Activated naive CD8-positive, alpha-beta T cell treated with anti-CD3 and anti-CD28 coated beads for 36 hours (primary cell): ENCODE measurements at places on chromosomes 13 and 19. TPM values are rescaled to one million over a fixed set of nuclear protein-coding genes. Genes with fewer than 3 reads are reported as not detected.

DNA sequence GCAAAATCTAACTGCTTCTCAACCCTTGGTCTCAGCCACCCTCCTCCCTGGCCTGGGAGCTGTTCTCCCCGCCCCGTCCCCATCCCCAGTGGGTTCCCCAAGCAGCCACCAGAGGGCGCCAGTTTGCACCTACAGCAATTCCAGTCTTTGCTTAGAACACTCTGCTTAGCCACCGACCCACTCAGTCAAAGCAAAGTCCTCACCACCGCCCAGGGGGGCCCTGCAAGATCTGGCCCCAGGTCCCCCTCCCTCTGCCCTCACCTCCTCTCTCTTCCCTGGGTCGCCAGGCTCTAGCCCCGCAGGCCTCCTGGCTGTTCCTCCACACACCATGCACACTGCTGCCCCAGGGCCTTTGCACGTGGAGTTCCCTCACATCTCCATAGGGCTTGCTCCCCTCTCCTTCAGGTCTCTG is 12.4 kb downstream of the TMEM143 start:
- peak; percentile 76 for DNase-seq

DNA sequence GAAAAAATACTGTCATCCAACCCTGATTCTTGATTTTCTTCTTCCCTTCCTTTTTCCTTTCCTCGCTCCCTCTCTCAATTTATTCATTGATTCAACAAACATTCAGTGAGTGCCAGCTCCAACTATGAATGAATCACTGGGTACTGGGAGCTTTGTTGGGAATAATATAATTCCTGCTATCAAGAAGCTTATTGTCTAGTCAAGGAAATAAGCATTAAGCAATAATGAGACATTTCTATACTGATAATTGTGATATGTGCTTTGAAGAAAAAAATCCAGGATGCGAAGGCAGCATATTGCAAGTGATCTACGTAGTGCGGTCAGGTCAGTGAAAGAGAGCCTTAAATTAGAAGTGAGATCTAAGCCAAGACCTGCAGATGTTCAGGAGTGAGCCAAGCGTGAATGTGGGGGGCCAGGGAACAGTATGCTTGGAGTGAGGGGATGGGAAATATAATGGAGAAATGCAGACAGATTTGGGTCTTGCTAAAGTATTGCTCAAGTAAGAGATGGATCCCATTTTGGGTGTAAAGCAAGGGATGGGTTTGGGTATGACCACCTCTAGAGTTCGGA is 253.5 kb downstream of the LHFPL6 start:
- no peak for DNase-seq

DNA sequence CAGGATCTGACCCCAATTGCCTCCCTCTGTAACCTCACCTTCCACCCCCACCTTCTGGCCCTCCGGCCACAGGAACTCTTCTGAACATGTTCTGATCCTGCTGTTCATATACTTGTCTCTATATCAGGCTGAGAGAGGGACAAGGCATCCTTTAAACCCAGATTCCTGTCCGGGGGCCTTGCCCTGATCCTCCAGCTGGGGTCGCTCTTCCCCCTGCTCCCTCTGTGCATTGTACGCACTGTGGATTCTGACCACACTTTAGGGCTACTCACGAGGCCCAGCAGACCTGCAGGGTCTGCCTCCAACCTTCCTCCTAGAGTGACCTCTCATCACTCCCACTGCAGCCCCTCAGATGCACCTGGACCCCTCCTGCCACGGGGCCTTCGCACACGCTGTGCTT is 269.3 kb downstream of the UQCRFS1 start:
- DNase-seq, result no peak

DNA sequence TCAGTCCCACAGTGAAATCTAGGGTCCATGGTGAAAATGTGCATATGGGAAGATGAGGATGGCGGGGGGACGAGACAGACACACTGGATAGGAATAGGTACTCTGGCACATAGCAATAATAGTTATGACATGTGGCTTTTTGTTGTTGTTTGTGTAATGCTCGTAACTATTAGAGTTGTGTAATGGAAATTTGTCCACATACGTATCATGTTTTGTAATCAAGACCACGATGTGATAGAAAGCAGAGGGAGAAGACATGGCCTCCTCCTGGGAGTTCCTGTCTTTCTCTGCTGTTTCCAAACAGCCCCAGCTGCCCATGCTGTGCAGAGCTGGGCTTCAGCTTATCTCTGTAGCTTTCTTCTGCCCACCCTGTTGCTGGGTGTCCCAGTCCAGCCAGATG is 185.3 kb upstream of the TMTC4 start:
- no peak for DNase-seq

- no peak for DNase-seq
These were observed 52.7 kb upstream of the RFXAP start for GRCh38 chr13:36766295-36766694.

IZUMO4 gene
- 12.6 TPM for total RNA-seq

DNA sequence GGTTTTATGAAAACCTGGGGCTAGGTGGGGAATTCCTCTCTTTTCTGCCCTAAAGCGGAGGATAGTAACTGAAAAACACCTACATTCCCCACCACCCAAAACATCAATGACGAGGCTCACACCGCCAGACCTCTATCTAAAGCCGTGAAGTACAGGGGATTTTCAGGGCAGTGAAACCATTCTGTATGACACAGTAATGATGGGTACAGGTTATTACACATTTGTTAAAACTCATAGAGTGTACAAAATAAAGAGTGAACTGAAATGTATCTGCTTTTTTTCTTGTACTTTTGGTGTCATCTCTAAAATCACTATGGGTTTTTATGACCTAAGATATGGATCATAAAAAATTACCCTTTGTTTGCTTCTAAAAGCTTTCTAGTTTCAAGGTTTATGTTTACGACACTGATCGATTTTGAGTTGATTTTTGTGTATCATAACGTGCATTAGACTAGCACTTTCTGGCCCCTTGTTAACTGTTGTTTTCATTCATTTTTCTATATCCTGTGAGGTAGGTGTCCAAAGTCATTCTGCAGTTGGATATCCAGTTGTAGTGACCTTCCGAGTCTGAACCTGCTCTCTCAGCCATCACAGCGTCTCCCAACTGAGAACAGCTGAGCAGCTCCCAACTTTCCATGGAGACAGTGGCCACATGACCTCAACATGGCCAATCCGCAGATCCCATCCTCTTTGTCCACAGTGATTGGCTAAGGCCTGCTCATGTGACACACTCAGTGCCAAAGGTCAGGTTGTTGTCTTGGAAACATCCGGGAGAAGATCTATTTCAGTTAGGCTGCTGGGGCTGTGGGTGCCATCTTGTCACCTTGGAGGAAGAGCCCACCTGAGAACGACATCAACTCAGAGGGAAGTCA is 10.3 kb downstream of the MBD3L2B start:
- DNase-seq, result no peak

- peak; percentile 32 for DNase-seq
These were observed 108.6 kb downstream of the COL4A2 start for GRCh38 chr13:110415669-110416068.

DNA sequence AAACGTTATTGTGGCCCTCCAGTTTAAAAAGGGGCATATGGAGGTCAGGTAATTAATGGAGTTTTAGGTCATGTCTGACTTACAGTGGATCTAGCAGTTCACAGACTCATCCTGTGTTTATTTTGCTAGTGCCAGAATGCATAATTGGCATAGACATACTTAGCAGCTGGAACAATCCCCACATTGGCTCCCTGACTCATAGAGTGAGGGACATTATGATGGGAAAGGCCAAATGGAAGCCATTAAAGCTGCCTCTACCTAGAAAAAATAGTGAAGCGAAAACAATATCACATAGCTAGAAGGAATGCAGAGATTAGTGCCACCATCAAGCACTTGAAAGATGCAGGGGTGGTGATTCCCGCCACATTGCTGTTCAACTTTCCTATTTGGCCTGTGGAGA is 610.7 kb downstream of the SLITRK5 start:
- no peak for DNase-seq

DNA sequence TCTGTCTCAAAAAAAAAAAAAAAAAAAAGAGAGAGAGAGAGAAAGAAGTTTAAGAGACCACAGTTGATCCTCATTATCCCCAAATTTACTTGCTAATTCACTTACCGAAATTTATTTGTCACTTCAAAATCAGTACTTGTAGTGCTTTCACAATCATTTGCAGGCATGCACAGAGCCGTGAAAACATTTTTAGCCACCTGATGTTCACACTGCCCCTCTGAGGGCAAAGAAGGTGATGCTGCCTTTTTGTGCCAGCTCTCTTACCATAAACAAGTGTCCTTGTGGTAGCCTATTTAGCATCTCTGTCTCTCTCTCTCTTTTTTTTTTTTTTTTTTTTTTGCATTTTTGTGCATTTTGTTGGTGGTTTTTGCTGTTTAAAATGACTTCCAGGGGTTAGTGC is 24.1 kb upstream of the CASP14 start:
- no peak for DNase-seq

ACP7 gene
- not detected for total RNA-seq

DNA sequence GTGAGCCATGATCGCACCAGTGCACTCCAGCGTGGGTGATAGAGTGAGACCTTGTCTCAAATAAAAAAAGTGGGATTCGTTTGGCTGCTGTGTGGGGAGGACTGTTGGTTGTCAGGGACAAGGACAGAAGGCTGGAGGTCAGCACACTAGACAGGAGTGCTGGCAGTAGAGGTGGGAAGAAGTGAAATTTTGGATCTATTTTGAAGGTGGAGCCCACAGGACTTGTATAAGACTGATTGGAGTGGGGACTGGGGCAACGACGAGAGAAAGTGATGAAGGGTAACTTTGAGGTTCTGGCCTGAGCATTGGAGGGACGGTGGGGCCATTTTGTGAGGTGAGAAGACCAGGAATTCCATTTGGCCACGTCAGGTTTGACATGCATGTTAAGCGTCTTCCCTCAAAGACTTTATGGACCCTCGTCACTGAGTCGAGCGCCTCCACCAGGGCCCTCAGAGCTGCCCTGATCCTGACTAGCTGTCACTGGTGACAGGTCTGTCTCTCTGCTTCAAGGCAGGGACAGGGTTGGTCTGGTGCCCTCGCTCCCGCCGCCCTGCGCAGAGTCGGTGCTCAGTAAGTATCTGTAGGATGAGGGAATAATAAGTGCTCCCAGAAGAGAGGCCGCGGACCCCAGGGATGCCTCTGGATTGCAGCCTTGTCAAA is 673 bp downstream of the CTU1 start:
- no peak for DNase-seq

- DNase-seq, result no peak
These were observed 8.4 kb downstream of the FAM124A start for GRCh38 chr13:51230477-51231105.

ZNF682 gene
- total RNA-seq, result 13.9 TPM

GRCh38 chr13:110150384-110151101 is 156.4 kb downstream of the COL4A1 start:
- no peak for DNase-seq

DNA sequence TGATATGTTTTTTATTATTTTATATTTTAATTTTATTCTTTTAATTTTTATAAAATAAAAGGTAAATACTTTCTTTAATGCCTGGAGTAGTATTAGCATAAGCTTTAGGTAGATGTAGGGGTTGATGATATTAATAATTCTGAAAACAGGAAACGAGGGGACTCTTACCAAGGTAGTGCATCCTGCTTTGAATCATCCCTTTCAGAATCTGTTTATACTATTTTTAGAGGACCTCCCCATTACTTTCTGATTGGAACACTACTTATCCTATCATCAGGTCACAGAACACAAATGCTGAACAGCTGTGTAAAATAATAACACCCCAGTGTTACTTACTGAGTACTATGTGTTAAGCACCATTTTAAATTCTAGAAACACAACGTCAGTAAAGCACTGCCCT is 27.3 kb downstream of the COG6 start:
- no peak for DNase-seq

GRCh38 chr19:52635786-52636570 is 2.2 kb downstream of the ZNF83 start:
- DNase-seq, result no peak

GRCh38 chr19:18761531-18762110 is 29.5 kb downstream of the COMP start:
- DNase-seq, result no peak

DNA sequence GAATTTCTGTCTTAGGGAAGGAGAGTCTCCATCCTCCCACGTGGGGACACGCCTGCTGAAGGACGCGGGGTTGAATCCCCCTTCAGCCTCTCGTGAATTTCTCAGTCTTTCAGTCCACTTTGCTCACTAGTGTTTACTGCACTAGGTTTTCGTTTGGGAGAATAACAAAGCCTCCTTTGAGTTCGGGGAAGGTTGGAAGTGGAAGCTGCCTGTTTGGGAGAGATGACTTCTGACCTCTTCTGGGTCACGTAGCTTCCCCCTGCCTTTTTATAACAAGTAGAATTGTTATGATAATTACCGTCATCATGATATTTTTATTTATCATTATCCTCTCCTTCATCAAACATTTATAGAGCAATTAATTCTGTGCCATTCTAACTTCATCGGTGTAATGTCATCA is 60.7 kb downstream of the ATP11A start:
- no peak for DNase-seq

PNMA8B gene
- 0.21 TPM for total RNA-seq

PSG3 gene
- not detected for total RNA-seq

DNA sequence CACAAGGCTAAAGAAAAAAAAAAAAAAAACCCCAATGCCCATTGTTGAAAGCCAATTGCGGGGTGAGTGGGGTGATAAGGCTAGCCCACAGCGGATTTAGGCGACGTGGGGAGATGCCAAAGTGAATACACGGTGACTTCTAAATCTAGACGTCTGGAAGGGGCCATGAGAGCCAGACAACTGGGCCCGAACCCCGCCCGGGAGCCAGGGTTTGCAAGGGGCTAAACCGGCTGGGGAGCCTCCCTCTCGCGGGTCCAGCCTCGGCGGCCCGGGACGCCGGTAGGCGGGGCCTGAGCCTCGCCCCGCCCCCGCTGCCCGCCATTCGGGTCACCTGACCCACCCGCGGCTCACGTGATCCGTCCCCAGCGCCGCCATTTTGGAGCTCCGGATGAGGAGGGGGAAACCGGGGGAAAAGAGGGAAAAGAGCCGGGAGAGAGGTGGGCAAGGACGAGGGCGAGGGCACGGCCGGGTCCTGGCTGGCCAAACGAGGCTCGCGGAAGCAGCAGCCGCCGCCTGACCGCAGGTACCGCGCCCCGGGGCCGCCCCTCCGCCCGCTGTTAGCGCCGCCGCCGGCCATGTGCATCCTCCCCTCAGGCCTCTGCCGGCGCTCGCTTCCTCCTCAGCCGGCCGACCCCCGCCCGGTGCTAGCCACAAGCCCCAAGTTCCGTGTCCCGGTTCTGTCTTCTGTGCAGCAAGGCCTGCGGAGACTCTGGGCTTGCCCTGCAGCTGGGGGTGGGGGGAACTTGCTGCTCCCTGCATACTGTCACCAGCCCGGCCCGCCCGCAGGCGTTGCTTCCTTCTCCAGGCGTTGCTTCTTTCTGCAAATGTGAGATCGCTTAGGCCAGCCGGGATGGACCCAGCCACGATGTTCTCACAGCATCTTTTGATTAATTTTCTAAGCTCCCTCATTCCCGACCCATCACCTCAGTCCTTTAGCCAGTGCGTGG is at the start of gene ZNF507:
Gene ZNF507 (plus strand): TSS at position 350 of the 947 bp plus-strand sequence. CDS start 7,221 bp downstream, outside the sequence.
- peak; percentile 87 for DNase-seq

ACER1 gene
- total RNA-seq, result not detected
